AG20443 (cell line): ENCODE measurements at places on chromosomes 12 and 14.

- DNase-seq = no peak
Measured at GRCh38 chr14:94707494-94707893, 62.4 kb downstream of the GSC start.

GRCh38 chr12:47509398-47509851 lies 196.4 kb downstream of the RPAP3 start:
- DNase-seq = peak; percentile 63

GRCh38 chr12:15265875-15266274 lies 44.7 kb upstream of the RERG start:
- DNase-seq = no peak

DNA sequence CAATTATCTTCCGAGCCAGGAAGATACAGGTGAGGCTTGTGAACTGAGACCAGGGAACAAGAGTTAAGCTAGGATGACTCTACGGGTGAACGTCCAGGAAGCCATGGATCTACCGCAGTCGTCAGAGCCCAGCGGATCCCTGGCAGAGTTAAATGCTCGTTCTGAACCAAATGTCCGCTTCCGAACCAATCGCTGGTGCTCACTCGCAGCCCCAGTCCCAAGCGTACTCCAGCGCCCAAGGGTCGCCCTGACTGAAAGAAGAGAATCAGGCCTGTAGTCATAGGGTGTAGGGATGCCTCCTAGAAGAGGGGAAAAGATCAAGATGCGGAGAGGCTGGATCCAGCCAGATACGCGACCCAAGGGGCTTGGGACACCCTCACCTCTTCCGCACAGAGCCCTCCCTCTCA lies 283 bp downstream of the VIPAS39 start:
- peak; percentile 44 for DNase-seq

GRCh38 chr12:130434560-130434959 lies 96.9 kb downstream of the PIWIL1 start:
- DNase-seq = no peak

DNA sequence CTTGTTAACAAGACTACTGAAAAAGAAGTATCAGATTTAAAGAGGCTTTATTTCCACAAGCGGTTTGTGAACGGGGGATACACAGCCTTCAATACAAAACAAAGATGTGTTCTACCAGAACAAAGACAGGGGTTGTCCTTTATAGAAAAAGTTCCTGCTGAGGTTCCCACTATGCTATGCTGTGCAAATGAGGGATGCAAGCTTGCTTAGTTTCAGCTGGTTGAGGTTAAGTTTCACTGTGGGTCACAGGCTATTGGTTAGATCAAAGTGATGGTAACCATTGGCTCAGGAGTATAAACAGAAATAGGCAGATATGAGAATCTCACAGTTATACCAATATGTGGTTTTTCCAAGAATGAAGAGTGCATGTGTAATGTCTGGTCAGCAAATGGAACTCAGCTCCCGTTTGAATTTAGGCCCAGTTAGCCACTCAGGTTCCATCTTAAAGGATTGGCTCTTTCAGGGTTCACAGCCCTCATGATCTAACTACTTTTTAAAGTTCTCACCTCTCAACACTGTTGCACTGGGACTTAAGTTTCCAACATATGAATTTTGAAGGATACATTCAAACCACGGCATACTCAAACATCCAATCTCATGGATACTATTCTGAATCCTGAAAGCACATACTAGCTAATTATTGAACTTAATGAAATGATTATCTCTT lies 215.4 kb upstream of the DCN start:
- no peak for DNase-seq

GRCh38 chr14:52329678-52330369 lies 15.7 kb downstream of the PTGER2 start:
- no peak for DNase-seq

DNA sequence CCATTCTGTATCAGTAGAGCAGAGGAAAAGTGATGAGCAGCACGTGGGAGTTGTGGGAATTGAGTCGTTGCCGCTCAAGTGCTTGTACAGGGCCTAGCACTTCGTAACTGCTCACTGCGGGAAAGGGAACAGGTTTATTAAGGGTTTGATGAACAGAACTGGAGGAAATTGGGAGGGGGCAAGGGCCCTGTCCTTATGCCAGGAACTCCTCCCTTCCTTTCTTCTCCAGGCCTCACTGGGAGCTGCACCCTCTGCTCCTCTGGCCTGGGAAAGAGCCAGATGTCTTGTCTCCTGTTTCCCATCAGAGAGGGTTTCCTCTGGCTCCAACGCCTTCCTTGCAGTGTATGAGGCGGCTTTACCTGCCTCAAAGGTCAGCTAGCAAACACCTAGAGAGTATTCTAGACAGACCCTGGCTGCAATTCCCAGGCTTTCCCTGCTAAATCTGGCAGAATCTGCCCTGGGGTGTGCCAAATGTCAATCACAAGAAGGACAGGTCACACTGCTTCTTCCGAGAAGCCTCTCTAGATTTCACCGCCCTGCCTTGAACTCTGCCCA lies 78.4 kb downstream of the NTF3 start:
- no peak for DNase-seq

DNA sequence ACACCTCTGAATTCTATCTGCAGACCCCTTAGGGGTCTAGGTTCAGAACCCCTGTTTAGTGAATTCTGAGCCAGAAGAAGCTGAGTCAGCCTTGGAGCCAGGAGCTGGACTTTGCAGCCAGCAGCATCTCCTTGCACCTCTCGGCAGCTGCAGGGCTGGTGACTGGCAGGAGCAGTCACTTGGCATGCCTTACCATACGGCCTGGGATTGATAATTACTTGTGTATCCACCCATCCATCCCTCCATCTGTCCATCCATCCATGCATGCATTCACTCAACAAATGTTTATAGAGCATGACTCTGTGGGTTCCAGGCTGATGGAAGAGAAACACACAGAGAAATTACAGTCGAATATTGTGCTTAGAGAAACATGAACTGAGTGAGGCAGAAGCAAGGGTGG lies 67.5 kb upstream of the PRIMA1 start:
- no peak for DNase-seq
